ENCODE measurements at places on chromosomes 7 and 10.

DNA sequence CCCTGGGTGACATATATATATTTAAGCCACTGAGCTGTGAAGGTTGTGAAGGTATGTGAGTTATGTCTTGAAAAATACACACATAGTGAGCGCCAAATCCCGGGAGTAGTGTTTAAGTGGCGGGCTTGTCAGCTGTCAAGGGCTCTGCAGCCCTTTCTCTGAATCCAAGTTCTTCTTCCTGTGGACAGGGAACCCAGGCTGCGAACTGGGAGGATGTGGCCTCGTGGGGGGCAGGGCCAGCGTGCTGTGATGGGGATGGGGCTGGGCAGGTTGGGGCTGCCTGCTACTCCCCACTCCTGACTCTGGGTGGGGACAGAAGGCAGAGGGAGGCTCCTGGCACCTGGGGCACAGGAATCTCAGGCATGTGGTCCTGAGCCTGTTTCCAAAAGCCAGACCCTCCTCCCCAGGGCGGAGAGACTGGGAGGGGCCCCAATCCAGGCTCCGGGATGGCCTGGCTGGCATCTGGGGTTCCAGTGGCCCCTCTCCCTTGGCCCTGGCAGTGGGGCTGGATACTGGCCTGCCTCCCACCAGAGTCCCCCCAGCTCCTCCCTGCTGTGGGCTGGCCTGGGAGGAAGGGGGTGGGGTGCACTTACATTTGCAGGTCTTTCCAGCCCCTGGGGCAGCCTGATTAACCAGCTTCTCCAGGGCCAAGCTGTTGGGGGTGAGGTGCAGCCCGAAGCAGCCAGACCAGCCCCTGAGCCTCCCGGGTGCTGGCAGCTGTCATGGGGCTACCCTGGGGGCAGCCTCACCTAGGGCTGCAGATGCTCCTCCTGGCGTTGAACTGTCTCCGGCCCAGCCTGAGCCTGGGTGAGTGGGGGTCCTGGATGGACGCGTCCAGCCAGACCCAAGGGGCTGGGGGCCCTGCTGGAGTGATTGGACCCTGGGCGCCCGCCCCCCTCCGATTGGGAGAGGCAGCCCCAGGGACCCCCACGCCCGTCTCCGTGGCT, at the start of gene UPK3B:
UPK3B (plus strand) TSS at position 622 of the 947 bp plus-strand sequence; CDS start at position 723, 101 bp downstream.
- DNase-seq = no peak

- DNase-seq = no peak
Measured at GRCh38 chr7:89728481-89728880, 425.8 kb upstream of the STEAP1 start.

DNA sequence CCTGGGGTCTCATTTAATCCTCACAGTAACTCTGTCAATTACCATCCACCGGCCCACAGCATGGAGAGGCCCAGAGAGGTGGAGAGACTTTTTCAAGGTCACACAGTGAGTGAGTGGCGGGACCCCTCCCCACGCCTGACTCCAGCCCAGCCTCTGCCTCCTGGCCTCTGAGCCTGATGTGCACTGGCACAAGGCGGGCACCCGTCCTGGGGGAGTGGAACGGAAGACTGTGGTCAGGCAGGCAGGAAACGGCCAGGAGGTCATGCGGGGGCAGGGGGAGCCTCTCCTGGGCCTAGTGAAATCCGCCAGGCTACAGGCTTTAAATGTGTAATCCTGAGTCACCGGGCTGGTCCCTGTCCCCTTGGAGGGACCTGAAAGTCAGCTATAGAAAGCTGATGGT, 32.2 kb downstream of the ZCCHC24 start:
- DNase-seq = no peak

DNA sequence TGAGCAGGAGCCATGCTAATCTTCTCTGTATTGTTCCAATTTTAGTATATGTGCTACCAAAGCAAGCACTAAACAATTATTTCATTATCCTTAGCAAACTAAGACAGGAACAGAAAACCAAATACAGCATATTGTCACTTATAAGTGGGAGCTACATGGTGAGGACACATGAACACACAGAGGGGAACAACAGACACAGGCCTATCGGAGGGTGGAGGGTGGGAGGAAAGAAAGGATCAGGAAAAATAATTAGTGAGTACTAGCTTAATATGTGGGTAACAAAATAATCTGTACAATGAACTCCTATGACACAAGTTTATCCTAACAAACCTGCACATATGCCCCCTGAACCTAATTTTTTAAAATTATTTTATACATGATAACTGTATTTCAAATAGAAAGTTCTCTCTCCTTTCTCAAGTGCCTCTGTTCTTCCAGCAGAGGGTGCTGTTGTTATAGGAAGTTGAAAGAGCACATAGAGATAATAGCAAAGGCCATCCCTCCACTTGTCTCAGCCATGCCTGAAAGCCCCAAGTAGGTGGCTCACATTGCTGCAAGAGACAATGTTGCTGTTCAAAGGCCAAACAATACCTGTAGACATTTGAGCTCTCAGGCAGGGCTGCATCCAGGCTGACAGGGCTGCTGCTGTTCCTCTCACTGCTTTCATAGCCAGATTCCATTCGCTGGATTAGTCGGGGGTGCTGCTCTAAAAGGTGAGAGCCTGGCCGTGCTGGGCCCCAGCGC, 33.4 kb upstream of the PPP3CB start:
- DNase-seq = peak; percentile 57

GRCh38 chr10:114179148-114179547, at the start of gene TDRD1:
TDRD1 (plus strand) TSS chr10:114179353; CDS start chr10:114187832, 8,479 bp downstream.
- DNase-seq = no peak

DNA sequence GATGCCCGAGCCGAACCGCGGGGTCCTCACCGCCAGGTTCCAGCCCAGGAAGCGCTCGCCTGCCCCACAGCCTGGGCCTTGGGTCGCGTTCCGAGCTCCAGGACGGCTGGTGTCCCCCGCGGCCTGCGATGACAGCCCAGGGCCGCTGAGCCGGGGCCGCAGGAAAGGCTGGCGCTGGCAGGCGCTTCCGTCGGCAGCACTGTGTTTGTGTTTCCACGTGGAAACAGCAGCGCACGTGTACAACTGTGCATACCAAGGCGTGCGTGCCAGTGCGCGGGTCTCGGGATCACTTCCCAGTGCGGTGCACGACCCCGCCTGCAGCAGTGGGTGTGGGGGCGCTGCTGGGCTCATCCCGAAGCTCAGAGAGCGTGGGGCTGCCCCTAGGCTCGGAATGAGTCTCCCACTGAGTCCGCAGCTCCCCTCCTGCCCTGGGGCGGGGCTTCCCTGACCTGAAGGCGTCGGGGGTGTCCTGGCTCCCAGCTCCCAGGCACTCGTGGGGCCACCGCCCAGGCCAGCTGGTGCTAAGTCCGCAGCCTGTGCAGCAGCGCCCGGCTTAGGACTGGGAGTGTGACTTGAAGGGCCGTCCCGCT, 17.2 kb downstream of the AP5Z1 start:
- no peak for DNase-seq

DNA sequence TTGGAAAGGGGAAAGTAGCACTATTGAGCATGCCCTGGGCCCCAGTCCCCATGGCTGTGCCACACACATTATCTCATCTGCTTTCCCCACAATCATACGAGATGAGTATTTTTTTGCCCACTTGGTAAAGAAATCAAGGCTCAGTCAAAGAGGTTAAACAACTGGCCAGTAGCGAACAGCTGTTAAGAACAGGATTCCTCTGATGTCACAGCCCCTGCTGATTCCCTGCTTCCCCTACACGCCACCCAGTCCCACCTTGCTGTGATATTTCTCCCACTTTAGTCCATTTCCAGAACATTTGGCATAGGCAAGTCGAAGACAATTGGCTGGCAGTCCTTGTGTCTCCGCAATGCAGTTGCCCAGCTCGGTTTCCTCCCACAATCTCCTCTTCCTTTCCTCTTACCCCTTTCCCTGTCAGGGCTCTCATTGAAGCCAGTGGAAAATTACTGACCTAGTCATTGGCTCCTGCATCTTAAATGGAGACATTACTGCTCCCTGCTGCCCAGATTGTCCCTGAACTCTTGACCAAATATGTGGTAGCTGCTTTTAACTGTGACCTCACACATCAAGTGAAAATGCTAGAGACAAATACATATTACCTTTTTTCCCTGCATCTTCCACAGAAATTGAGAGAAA, 56.5 kb upstream of the EEPD1 start:
- no peak for DNase-seq

DNA sequence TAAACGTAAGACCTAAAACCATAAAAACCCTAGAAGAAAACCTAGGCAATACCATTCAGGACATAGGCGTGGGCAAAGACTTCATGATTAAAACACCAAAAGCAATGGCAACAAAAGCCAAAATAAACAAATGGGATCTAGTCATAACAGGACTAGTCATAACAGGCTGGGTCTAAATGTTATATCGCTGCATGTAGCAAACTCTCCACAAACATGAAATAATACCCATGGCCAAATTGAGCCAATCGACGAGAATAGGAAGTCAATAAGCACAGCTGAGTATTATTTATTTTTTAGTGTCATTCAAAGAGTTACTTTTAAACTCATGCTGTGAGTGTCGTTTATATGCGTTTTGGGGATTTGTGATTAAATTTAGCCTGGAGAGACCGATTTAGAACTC, 225.1 kb downstream of the TFEC start:
- DNase-seq = no peak

DNA sequence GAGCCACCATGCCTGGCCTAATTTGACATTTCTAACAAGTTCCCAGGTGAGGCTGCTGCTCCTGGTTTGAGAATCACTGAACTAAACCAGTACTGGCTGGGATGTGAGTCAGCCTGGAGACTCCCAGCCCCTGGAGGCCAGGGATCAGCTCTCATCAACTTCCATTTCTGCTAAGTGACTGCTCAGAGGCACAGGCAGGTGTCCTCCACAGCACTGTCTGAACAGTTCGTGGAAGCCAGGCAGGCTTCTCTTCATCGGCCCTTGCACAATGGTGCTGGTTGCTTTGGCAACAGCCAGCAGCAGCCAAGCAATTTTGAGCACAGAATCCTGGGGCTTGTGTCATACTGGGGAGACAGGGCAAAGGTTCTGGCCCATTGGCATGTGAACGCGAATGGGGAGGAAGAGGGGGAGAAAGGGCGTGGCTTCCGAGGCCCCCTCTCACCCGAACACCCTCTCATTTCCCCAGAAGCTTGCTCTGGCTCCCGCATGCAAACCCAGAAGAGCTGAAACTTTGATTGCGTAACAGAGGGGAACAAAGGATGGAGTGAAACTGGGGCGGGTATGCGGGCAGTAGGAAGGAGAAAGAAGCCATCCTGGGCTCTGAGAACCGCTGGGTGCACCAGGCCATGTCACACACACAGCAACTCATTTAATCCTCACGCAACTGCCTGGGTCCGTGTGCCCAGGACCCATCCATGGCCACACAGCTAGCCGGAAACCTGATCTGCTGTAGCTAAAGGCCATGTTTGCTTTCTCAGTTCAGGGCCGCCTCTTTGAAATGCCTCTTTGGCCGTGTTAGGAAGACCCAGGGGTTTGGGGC, 9.0 kb upstream of the POR start:
- no peak for DNase-seq

DNA sequence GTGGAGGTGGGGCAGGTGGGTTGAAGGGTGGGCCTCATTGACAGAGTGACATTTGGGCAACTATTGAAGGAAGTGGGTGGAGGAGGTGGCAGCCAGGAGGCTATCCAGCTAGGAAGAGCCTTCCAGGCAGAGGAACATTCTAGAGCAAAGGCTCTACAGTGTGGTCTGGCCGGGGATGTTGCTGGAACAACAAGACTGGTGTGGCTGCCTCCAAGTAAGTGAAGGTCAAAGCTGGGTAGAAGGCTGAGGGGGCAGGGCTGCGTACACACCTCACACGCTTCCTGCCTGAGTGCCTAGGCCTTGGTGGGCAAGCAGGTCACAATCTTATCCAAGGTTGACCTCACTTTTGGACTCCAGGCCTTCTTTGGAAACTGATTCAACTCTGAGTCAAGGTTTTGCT, 6.6 kb downstream of the CPA1 start:
- DNase-seq = no peak

- no peak for DNase-seq
Measured at GRCh38 chr7:19362099-19362498, 216.9 kb upstream of the FERD3L start.

DNA sequence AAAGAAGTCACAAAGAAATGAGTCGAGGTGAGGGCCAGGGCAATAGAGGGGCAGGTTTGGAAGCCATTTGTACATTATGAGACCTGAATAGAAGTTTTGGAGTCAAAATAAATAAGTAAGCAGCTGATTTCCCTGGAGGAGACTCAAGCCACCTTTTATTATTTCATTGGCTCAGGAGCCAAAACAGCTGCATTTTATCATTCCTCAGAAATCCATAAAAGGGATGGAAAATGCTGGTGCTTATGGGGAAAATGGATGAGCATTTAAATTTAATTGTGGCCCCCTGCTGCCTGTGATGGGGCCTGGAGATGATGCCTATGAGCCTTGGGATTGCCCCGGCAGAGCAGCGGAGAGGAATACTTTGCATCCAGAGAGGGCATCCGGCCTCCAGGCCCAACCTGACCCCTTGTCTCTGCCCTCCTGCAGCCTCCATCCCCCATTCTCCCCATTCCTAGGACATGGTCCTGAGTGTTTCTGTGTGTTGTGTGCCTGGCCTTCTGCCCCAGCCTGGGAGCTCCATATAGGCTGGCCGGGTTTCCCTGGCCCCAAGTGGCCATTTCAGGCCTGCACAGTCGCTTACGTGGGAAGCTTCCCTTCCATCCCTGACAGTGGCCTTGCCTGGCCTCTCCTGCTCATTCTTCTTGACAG, 296.8 kb upstream of the ZMIZ1 start:
- DNase-seq = no peak

DNA sequence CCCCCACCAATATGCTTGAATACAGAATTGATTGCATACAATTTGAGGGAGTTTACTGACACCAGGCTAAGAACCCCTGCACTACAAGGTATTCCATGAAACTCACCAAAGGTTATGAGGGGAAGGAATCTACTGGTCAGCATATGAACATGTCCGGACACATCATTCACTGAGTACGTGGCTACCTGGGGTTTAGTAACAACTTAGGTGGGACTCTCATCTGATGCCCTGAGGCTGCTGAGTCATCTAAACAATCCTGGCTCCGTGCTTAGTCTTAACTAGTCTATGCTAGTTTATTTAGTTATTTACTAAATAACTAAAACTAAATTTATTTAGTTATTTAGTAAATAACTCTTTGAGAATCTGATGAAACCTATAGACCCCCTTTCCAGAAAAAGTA, 11.3 kb downstream of the PI4K2A start:
- no peak for DNase-seq

- no peak for DNase-seq
Measured at GRCh38 chr7:157458254-157458633, 121.4 kb downstream of the DNAJB6 start.

DNA sequence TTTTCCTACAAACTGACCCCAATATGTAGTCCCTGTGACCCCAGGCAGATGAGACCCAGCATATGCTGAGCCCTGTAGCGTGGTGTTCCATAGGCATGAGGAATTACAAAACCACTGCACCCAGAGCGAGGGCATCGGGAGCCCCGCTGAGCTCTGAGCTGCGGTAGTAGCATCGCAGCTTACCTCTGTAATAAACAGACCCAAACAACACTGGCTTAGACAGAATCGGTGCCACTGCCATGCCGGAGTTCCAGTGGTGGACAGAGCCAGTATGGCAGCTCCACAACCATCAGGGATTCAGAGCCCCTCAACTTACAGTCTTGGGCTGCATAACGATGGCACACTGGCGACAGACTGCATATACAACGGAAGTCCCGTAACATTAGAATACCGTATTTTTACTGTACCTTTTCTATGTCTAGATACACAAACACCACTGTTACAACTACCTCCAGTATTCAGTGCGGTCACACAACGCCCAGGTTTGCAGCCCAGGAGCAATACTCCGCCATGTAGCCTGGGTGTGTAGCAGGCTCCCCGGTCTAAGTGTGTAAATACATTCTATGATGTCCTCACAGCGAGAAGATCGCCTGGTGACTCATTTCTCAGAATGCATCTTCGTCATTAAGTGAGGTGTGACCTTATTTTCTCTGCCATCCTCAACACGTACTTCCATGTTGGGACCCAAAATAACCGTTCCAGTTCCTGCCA, 68.8 kb downstream of the PROSER2 start:
- DNase-seq = no peak

GRCh38 chr10:69844698-69845097, 43.0 kb downstream of the COL13A1 start:
- DNase-seq = no peak
